GM23338 (cell line): ENCODE measurements at places on chromosomes 2 and 18. TPM values are rescaled to one million over a fixed set of nuclear protein-coding genes. Genes with fewer than 3 reads are reported as not detected.

Gene DAW1
- 0.47 and 2.0 TPM in 2 replicates for total RNA-seq

DNA sequence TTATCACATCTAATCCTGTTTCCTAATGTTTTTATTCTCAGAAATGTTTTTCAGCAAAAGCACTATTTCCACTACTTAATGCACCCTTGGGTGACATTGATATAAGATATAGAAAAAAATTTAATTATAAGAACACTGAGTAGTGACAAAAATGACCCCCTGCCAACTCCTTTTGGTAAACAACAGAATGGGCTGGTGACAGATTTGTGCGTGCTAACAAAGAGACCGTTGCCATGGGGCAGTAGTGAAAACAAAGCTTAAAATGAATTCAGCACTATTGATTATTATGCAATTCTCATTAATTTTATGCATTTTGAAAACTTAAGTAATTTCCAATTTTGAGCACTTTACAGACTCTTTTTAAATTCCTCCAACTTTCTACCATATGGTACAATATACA is 33.1 kb downstream of the RDH14 start:
- no peak for DNase-seq

DNA sequence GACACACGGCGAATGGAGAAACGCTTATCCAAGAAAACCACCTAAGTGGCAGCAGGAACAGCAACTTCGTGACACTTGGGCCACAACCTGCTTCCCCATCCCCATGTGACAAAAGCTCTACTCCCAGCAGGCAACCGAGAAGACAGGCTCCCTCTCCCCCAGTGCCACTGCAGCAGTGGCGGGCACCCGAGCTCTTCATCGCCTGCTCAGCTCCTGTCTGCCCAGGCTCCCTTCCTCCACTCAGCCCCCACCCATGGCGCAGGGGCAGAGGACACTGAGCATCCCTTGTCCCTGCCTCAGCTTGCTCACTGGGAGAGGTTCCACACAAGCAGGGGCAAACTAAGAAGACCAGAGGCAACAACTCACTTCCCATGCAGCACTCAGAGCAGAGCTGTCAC is 22.9 kb downstream of the SLC66A2 start:
- no peak for DNase-seq

GRCh38 chr2:99827296-99827999 is 314.9 kb downstream of the AFF3 start:
- DNase-seq: no peak

DNA sequence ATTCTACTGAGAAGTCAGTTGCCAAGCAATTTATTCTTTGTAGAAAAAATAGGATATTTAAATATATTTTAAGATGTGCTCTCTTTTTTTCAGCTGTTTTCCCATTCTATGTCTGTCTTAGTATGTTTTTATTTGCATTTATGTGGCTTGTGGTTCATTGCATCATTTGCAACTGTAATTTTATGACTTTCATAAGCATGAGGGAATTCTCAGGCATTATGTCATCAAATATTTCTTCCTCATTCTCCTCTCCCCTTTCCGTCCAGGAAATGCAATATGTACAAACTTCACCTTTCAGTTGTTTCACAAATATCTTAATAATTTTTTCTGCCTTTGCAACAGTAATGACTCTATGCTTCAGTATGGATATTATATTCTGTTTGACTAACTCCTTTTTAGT is 560.2 kb upstream of the LRATD1 start:
- no peak for DNase-seq
